ENCODE measurements at places on chromosomes 3 and 15.

- DNase-seq: no peak
Observed at GRCh38 chr3:79285380-79285779, 482.4 kb downstream of the ROBO1 start.

DNA sequence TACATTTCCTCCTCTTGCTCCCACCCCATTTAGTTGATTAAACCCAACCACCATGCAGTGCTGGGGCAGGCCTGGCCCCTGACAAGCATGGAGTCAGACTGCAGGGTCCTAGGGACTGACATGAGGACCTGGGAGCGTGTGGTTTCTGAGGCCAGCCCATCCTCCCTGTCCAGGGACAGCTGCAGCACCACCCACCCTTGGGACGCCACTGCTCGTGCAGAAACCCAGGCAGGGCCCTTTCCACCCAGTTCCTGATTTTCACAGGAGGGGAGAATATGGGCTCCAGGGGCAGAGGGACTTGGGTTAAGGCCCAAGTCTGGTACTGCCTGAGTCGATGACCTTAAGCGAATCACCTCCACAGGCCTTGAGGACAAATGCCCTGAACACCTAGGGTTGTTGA lies 23.7 kb downstream of the PLXND1 start:
- no peak for DNase-seq

DNA sequence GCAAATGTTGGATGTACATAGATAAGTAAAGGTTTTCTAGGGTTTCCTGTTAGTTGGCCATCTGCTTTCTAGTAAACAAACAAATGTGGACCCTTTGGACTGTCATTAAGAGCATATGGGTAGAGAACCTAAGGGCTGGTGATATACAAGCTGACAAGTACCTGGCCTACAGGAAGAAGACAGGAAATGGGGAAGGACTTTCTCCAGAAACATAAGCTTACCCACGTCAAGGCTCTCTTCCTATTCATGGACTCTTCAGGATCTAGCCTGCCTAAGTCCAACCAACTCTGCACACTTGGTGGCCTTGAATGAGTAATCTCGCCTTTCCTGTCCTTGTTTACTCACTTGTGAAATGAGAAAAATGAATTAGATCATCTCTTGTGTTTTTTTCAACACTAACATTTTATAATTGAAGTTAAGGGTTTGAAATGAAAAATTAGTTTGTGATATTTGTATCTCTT lies 22.2 kb upstream of the GOLIM4 start:
- peak; percentile 41 for DNase-seq

DNA sequence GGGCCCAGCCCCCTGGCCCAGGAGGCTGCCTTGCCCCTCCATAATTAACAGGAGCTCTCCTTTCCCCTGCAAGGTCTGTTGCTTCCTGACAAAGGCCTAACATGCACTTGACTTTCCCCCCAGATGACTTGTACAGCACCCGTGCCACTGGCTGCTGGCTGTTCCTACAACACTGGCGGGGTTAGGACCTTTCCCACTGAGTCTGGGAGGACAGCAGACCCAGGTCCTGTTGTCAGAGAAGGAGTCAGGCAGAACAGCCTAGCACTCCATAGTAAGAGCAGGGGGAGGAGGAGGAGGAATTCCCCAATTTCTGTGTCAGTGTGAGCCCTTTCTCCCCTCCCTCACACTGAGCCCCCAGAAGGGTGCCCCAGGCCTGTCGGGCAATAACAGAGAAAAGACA lies 99.2 kb downstream of the CORO2B start:
- DNase-seq: no peak

DNA sequence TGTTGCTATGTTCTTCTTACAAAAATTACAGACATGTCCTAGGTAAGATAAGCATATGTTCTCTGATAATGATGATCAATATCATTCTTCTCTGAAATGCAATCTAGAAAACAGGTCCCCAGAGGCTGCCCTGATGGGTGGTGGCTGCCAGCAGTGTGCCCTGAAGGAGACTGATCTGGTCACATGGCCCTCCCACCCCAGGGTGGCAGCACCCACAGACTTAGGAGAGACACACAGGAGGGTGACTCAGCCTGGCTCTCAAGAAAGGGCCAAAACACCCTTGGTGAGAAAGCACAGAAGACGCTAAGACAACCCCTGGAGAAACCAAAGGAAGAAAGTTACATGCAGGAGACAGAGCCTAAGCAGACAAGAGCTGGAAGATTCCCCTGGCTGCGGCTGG lies 203.7 kb downstream of the TJP1 start:
- no peak for DNase-seq

GRCh38 chr3:187519428-187519890 lies 150.7 kb downstream of the SST start:
- no peak for DNase-seq

- no peak for DNase-seq
Observed at GRCh38 chr15:75044258-75044878, 21.0 kb downstream of the PPCDC start.

- DNase-seq: no peak
Observed at GRCh38 chr3:52228751-52229291, 3.4 kb upstream of the TLR9 start.

DNA sequence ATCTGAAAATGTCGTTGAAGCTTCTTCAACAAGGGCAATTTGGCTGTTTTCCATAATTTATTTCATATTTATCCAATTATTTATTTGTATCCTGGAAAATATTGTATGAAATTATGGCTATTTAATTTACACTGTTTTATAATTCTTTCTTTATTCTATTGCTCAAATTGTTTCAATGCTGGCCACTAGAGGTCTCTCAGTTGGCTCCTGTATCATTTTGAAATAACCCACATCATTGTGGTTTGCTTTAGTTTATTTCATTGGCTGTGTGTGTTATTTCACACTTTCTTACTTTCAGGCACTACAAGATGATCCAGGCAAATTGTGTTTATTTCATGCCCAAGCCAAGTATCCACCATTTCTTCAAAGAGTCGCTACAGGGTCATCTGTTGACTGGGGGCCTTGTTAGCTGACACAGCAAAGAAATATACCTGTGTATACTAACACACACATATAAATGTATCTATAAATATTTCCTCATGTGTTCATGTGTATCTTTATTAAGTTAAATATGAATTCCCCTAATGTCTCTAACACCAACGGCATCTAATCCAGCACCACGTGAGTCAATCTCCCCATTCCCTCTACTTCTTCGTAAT lies 86.2 kb downstream of the NPAP1 start:
- peak; percentile 8 for DNase-seq

Measured in fibroblast of lung (primary cell).